ENCODE measurements at places on chromosomes 13 and 19.
A peak's percentile ranks its signal among the peaks of the same experiment; 100 is the strongest.

- DNase-seq: no peak
Observed at GRCh38 chr13:48155848-48156247, 60.9 kb upstream of the MED4 start.

DNA sequence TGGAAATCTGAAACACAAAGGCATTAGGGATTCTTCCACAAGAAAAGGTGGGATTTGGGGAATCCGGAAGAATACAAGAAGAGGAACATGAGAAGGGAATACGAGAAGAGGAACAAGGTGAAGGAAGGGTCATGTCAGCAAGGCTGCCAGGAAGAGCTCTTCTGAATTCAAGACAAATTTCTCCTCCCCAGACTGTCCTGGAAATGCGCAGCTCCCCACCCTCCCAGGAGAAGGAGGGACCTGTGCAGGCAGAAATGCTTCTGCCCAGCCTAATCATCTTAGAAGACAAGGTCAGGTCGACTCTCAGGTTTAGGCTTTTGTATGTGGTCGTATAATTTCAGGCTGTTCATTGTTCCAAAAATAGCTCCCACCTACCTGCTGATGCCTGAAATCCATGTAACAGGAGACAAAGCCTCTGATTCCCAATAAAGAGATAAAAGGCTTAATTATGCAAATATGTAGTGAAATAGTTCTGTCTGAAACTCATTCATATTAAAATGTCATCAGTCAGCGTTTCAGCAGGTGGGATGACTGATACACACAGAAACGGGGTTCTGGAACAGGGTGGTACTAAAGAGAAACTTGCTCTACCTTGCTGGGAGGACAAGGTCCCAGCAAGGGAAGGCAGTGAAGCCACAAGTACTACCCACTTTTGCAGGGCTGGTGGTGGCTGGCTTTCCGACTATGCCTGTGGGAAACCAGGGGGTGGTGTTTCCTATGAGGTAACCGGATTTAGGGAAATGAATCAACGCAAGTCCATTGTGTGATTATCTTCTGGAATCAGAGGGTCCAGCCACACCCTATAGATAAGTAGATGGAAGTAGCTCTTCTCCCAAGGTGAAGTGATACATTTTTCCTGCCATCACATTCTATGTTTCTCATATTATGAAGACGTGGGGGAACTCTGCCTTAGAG, 76.1 kb downstream of the KL start:
- DNase-seq: no peak

DNA sequence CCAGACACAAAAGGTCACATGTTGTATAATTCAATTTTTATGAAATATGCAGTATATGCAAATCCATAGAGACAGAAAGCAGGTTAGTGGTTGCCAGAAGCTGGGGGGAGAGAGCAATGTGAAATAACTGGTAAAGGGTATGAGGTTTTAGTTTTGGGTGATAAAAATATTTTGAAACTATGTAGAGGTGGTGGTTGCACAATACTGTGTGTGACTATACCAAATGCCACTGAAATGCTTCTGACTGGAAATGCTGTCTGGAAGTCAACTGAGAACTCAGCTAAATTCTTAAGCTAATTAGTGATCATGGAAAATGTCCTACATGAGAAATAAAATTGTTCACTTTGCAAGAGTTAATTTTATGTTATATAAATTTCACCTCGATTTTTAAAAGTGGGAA, 65.3 kb upstream of the RXFP2 start:
- no peak for DNase-seq

DNA sequence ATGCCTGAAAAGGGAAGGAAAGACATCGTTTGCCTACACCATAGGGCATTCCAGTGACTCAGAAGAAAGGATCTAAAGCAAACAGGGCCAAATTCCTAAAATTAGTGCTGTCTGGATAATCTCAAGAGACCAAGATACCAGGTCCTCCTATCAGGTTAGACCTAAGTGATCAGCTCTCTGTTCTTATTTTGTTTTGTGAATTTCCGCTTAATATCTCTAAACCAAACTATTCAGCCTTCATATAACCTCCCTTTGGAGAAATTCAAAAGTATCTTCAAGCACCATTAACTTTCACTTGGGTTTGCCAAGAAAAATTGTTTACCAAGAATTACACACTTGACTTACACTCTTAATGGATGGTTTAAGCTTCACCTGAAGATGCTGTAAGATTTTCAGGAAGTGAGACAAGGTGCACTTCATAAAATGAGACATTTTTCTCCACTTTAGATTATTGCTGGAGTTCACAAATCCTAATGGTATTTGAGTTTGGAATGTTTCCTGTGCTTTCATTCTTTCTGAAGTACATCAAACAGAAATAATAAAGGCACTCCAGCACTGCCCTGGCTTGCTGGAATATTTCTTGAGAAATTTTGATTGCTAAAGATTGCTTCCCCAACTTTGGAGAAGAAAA, 376.1 kb downstream of the LMO7 start:
- DNase-seq: no peak

GRCh38 chr13:78998630-78999315, 339.8 kb upstream of the OBI1 start:
- DNase-seq: no peak

DNA sequence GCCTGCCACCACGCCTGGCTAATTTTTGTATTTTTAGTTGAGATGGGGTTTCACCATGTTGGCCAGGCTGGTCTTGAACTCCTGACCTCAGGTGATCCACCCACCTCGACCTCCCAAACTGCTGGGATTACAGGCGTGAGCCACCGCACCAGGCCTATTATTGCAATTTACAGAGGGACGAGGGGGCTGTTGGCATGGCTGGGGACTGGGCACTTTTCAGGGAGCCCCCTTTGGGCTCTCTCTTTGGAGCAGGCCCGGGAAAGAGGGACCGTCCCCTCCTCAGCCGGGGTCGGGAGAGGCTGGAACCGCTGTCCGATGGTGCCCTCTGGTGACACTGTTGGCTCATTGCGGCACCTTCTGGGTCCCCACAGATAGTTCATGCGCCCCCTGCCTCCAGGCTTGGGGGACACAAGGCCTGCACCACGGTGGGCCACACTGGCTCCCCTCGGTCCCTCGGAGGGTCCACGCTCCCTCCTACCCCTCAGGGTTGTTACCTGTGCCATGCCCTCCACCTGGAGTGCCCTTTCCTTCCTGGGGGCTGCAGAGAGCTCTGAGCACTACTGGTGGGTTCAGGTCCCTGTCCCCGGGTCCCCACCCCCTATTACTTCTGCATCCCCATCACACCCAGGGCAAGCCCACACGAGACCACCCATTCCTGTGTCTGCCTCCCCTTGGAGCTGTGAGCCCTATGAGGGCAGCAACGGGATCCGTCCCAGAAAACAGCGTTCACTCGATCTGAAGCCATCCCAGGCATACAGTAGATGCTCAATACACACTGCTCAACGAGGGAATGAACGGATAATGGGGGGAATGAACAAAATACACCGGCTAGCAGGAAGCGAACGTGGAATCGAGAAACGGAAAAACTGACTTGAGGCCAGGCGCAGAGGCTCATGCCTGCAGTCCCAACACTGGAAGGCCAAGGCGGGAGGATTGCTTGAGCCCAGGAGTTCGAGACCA, 12.5 kb downstream of the FEM1A start:
- peak; percentile 81 for DNase-seq

GRCh38 chr13:109785141-109785891, 1.1 kb downstream of the IRS2 start:
- peak; percentile 85 for DNase-seq

- DNase-seq: no peak
Observed at GRCh38 chr19:46426035-46426505, 2.7 kb downstream of the PNMA8C start.

- DNase-seq: no peak
Observed at GRCh38 chr13:45327253-45327955, 13.6 kb downstream of the TPT1 start.

DNA sequence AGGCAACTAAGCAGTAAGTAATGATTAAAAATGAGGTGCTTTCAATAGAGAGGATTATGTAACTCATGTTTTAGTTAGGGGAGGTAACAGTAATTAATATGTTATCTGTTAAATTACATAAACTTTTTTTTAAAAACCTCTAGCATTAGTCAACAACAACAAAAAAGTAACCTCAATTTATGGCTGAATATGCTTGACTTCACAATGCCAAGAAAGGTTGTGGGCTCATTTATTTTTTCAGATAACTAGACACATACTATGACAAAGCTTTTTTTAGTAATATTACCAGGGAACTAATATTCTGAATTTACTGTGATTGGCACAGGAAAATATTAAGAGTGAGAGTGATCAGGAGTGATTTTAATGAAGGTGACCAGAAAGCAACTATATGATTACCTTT, 54.9 kb downstream of the KCNRG start:
- no peak for DNase-seq

- DNase-seq: no peak
Observed at GRCh38 chr19:30743702-30744101, 371.5 kb downstream of the ZNF536 start.

DNA sequence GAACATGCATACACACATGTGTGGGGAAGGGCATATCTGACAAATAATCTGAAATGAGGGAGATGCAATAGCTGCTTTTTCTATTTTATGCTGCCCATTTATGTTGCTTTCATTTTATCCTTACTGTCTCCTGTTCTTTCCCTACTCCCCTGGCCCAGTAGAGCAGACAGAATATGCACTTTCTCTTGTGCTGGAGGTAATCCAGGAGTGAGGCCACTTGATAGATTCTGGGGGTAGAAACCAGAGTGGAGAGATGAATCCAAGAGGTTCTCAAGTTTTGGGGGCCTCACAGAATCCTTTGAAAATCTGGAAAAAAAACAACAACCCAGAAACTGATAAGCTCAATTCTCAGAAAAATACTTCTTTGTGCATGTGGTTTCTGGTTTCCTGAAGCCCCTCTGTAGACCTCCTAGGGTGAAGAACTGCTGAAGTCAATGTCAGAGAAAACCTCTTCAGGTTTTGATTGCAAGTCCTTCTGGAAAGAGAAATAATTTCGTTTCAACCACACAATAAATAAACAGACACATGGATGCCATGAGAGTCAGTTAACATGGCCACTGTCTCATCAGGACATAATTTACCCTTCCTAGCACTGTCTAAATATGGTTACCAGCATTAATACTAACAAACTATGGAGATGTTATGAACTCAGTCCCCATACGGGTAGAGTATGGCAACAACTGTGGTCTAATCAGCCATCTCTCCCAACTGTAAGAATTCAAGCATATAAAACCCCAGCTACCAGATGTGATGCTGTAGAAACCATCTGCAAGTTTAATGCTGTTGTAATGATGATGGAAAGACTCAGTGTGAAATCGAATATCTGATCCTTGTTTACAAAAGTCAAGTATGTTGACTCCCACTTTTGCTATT, 355.6 kb downstream of the SLC7A1 start:
- no peak for DNase-seq

GRCh38 chr13:31891472-31891871, 140.1 kb upstream of the FRY start:
- DNase-seq: no peak

- no peak for DNase-seq
Observed at GRCh38 chr13:60286707-60287106, 110.3 kb upstream of the TDRD3 start.

DNA sequence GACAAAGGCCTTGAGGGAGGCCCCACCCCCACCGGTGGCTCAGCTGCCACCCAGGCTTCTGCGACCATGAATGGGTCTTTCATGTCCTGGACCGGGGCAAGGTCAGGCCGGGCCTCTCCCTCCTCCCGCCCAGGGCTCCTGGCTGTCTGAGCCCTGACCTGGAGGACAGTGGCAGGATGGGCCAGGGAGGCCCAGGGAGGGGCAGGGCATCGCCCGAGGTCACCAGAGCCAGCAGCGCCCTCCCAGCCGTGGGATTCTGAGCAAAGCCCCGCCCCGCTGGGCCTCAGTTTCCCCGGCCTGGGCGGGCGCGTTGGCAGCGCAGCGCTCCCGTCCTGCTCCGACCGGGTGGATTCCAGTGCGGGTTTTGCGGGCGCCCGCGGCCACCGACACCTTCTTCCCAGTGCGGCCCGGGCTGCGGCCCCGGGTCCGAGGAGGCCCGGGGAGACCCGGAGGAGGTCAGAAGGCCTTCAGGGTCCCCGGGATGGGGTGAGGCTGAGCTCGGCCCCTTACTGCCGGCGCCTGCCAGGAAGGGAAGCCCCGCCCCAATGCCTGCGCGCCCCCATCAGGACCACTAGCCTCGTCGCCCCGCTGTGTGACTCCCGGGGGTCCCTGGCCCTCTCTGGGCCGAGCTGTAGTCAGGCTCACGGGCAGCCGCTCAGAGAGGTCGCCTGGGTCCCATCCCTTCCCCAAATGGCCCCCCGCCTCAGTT, 24.6 kb upstream of the SEMA6B start:
- peak; percentile 89 for DNase-seq

- no peak for DNase-seq
Observed at GRCh38 chr13:108924134-108924533, 294.7 kb downstream of the MYO16 start.

GRCh38 chr19:19297759-19298158, 22.6 kb downstream of the SUGP1 start:
- no peak for DNase-seq

DNA sequence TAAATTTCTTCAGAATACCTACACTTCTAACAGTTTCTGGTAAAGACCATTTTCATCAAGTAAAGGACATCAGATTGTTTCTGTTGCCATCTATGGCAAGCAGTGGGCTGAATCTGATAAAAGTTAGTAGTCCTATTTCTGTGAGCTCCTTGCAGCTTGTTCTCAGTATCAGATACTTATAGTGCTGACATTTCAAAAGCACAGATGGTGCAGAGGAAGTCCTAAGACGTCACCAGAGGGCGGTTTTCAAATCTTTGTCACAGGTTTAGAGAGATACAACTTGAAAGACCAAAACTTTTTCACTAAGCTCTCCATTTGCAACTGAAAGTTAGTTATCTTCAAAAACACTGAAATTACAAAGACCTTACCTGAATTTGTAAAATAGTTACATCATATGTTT, 719.8 kb downstream of the SLITRK1 start:
- DNase-seq: no peak

GRCh38 chr13:94270556-94270955, 208.9 kb downstream of the DCT start:
- DNase-seq: no peak

DNA sequence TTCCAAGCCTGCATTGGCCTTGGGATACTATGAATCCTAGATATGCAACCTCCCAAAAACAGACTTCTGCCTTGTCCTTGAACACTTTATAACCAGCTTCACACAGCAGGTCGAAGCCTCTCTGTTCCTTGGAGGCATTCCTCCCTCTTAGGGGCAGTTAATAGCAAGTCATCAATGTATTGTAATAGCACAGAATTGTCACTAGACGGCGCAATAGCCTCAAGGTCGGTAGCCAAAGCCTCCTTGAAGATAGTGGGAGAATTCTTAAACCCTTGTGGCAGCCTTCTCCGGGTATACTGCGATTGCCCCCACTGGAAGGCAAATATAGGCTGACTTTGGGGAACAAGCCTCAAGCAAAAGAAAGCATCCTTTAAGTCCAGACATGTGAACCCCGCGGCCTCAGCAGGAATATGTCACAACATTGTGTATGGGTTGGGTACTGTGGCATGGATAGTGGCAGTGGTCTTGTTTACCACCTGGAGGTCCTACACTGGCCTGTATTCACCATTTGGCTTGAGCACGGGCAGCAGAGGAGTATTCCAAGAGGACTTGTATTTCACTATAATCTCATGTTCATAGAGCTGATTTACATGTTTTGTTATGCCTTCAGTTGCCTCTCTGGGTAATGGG, 61.1 kb downstream of the ZNF431 start:
- peak; percentile 52 for DNase-seq
